ENCODE measurements at places on chromosomes 6 and 20.

- DNase-seq: no peak
These were observed 244.8 kb downstream of the FARS2 start for GRCh38 chr6:5506149-5506548.

GRCh38 chr6:52839124-52840055 lies 1.2 kb downstream of the GSTA5 start:
- peak; percentile 36 for DNase-seq

GRCh38 chr6:168956884-168957730 lies 296.5 kb downstream of the THBS2 start:
- peak; percentile 84 for DNase-seq

DNA sequence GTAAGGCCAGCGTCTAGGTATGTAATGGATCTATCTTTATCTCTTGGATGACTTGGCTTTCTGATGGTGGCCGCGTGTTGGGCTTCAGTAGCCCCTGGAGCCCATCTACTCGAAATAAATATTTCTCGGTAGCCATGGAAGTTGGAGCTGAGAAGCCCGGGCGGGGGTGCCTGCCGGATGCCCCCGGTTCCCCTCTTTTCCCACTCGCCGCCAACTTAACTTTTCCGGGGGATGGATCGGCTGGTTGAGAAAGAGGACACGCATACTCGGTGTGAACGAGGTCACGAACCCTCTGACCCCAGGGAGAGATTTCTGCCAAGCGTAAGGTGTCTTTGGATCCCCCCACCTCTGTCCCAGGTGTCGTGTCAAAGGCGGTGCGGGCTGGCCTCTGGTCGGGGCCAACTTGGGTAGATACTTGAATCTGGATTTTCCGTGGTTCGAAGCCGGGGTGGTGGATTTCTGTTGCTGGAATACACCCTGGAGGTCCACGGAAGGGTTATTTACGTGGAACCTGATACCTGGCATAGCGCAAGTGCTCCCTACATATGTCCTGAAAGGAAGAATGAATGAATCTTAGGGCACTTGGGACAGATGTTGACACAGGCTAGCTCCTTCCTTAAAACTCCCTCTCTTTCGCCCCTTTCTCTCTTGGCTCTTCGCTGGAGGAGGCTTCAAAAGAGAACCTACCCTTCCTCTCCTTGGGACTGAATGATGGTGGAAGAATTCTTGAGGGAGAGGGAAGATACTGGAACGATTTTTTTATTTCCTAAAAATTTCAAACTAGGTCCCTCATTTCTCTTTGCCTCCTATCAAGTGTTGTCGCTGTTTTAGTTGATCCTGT lies 996 bp downstream of the DOK5 start:
- peak; percentile 37 for DNase-seq

DNA sequence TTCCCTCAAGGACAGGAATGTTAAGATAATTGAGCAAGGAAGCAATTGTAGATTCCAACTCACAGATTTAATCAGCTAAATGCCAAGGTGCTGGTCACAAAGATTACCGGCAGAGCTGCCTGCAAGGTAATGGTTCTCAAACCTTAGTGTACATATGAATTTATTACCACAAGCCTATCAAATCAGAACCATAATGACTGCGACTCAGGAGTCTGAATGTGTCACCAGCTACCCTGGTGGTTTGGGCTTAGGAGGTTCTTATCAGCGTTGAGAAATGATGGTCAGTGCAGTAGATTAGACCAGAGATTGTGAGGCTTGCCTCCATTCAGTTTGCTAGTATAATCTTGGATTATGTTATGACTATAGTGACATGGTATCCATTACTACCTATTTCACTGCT lies 78.9 kb downstream of the MTFR2 start:
- DNase-seq: no peak

- DNase-seq: peak; percentile 87
These were observed at the start of gene TXNDC5 for GRCh38 chr6:7910654-7911344. TSS of gene TXNDC5 (minus strand) at chr6:7910788. CDS start at chr6:7910776, 12 bp downstream.

DNA sequence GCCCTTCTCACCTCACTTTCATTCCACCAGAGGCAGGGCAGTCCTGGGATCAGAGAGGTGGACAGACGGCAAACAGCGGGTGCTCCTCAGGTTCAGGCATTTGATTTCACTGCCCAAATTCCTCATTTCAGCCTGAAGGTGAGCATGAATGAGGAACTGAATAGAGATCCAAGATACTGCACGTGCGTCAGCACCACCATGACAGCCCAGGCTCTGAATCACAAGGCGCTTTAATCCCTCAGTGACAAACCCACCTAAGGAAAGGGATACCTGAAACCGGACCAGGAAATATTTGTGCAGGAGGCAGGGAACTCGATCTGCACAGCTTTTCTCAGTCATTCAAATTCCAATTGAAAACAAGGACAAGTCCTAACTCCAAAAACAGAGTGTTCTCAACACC lies 174.8 kb upstream of the HEY2 start:
- no peak for DNase-seq

DNA sequence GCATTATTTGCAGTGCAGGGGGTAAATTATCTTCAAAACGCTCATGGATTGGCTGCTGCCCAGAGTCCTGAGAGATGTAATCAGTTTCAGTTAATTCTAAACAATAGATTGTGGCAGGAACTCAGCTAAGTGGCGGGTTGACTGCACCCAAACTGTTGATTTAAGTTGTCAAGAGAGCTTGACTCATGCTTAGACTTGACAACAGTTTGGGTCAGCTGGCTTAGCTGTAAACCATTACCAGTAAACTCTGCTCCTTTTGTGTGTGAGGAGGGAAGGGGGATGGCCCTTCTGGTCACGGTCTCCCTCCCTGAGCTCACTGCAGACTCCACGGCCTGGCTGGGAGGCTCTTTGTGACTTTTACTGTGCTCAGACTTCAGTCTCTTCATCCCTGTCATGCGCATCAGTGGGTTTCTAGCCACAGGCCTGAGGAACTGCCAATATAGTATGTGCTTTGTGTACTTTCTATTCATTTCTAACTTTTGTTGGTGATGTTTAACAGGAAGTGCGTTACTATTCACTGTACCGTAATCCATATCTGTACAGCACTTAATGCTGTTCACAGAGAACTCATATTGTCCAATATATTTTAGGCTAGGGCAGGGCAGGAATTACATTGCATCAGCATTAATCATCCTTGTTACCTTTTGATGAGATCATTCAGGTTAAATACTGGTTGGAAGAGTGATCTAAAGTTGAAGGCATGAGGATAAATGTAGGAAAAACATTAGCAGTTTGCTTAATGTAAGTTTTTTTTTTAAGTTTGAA lies 488.3 kb downstream of the CDKAL1 start:
- no peak for DNase-seq

GRCh38 chr6:3139090-3139903 lies 18.0 kb downstream of the TUBB2A start:
- no peak for DNase-seq

DNA sequence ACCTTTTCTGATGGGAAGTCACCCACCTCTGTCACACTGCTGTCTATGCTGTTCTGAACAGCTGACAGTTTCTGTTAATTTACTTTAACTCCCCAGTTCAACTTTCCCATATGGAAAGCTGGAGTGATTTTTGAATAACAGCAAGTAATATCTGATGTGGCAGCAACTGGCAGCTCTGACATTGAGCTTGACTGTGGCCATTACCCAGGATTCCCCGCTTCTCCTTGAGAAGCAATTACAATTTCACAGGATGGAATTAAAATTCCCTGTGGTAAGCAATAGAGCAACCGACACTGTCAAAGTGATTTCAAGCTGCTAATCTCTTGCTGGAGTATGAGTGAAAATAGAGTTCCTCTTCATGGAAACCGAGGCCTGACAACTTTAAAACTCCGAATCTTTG lies 348.1 kb upstream of the SOX4 start:
- peak; percentile 82 for DNase-seq

DNA sequence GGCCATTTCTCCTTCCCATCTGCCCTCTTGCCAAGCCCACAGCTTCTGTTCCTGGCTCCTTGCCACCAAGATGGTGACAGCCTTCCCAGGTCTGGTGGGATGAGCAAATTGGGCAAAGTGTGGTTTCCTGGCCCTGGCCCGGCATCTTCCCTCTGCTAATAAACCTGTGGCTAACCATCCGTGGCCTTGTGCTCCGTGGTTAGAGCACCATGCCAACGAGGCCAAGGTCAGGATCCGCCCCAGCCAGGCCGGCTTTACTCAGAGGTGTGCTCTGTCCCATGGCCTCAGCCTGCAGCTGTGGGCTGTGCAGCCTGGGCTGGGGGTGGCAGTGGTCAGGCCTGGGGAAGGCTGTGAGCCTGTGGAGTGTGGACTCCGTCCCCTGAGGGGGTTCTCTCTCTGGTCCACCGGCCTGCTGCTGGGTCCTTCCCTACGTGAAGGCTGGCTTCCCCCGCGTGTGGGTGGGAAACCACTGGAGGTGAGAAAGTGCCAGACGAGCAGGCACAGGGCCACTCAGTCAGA lies 117.4 kb downstream of the VEGFA start:
- peak; percentile 14 for DNase-seq

- no peak for DNase-seq
These were observed 682.1 kb upstream of the MAP3K7 start for GRCh38 chr6:91268941-91269340.

Measured in brain (organoid and tissue), 16 donors.